Stimulated activated CD8-positive, alpha-beta memory T cell treated with anti-CD3 and anti-CD28 coated beads, Interleukin-7, amount 100 ng/mL, for 1 hour (primary cell): ENCODE measurements at places on chromosomes 1 and 21.

DNA sequence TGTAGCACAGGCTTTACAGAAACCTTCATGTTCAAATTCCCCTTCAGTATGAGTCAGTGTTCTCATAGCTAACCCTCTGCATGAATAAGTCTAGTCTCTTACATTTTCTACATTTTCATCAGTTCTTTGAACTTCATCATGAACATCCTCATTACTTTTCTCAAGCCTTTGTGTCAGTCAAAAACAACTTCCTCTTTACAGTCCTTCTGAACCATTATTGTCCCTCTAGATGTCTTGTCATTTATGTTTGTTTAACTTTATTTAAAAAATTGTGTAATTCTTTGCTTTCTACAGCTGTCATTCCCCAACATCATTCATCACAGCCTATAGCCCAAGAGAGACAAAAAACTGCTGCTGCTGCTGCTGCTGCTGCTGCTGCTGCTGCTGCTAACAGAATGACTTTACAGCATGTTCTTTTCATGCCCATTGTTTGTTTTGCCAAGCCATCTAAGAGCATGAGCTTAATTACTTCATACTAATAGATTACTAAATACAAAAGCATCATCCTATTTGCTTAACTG, 133.1 kb downstream of the LRRC40 start:
- DNase-seq = no peak

GRCh38 chr1:22704440-22705067, 6.1 kb upstream of the EPHB2 start:
- DNase-seq = peak; percentile 24

DNA sequence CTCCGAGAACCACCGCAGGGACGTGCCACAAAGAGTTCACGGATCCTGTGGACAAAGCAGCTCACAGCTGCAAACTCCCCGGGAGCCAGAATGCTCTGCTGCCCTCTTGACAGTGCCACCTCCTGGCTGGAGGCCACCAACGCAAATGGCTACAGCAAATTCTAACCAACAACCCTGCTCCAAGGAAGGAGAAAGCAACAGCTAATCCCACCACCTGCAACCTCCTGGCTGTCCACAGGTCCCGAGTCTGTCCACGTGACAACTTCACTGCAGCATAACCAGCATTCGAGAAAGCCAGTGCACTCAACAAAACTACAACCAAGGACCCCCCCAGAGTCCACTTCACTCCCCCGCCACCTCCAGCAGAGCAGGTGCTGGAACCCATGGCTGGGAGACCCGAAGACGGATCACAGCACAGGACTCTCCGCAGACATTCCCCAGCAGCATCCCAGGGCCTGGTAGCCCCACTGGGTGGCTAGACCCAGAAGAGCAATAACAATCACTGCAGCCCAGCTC, 17.3 kb downstream of the POFUT2 start:
- DNase-seq = no peak

GRCh38 chr1:12338017-12338416, 108.2 kb downstream of the VPS13D start:
- no peak for DNase-seq

DNA sequence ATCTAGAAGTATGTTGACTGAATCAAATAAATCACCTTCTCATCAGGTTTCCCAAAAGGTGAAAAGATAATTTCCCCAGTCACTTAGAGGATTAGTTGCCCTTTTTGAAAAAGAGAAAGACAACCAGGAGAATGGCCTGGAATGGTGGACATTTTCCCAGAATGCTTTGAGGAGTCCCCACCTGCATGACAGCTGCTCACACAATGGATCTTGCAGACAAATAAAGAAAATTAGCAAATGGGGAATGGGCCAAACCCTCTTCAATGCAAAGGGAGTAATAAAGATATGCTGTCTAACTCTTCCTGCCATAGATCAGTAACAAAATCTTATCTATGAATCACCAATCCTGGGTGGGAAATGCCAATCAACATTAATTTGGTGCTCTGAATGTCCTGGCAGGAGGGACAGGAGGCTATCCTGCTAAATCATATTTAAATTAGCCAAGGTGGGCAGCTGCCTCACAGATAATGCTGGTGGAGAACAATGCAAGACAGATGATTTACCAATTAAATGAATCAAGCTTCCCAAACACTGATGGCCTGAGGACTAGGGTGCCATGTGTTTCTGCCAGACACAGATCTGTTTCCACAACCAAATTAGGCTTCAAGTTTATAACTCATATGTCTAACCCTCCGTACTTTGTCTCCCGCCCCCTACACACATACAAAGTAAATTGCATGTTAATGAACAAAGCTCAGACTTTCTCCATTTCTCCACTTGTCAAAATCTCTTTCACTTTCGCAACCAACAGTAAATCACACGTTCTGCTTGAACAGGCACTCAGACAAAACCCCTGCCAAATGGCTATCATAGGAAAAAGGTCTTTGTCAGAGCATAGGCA, 488.0 kb upstream of the PLXNA2 start:
- no peak for DNase-seq

GRCh38 chr1:226662642-226663326, 76.3 kb downstream of the ITPKB start:
- DNase-seq = peak; percentile 73

DNA sequence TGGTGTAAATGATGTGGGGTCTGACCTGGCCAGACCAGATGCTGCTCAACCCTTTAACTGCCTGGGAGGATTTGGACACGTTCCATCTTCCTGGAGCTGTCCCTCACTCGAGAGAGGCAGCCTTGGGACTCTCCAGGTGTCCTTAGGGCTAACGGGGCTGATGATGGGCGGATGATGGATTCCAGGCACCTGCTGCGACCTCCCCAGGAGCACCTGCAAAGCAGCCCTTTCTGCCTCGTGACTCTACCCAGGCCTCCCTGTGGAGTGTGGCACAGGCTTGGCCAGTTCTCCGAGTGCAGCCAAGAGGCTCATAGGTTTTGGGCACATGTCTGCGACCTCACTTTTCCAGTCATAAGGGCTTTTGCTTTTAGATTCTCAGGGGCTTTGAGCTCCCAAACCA, 12.3 kb upstream of the TRIM17 start:
- no peak for DNase-seq
